ENCODE measurements at places on chromosomes 12 and 14. TPM values are rescaled to one million over a fixed set of nuclear protein-coding genes. Genes with fewer than 3 reads are reported as not detected.

ANP32D gene
- polyA plus RNA-seq: not detected

DEPDC4 gene
- 2.4 TPM for polyA plus RNA-seq

SLCO1B3 gene
- not detected for polyA plus RNA-seq

LARP4 gene
- 33.2 TPM for polyA plus RNA-seq

OTX2 gene
- polyA plus RNA-seq: not detected

FAM181A gene
- not detected for polyA plus RNA-seq

FAM186B gene
- polyA plus RNA-seq: 0.13 TPM

SYT10 gene
- polyA plus RNA-seq: not detected

REP15 gene
- 0.59 TPM for polyA plus RNA-seq

ADAMTS20 gene
- polyA plus RNA-seq: not detected

RASAL1 gene
- 0.06 TPM for polyA plus RNA-seq

LRRC43 gene
- polyA plus RNA-seq: 0.33 TPM

ANKRD33 gene
- not detected for polyA plus RNA-seq

RFLNA gene
- 1.1 TPM for polyA plus RNA-seq

GARIN6 gene
- not detected for polyA plus RNA-seq

RTN1 gene
- polyA plus RNA-seq: 0.06 TPM

KCNA5 gene
- not detected for polyA plus RNA-seq

PTPRB gene
- polyA plus RNA-seq: 0.65 TPM

TMEM63C gene
- polyA plus RNA-seq: 1.5 TPM

OR8S1 gene
- not detected for polyA plus RNA-seq

VWF gene
- 0.01 TPM for polyA plus RNA-seq

NUMB gene
- 122 TPM for polyA plus RNA-seq

KCNH3 gene
- polyA plus RNA-seq: 0.21 TPM

TMEM30B gene
- 5.6 TPM for polyA plus RNA-seq

GDF11 gene
- polyA plus RNA-seq: 2.5 TPM

DNAL1 gene
- 8.4 TPM for polyA plus RNA-seq

SLC7A7 gene
- 0.33 TPM for polyA plus RNA-seq

PLEK2 gene
- 127 TPM for polyA plus RNA-seq

XPOT gene
- 93.8 TPM for polyA plus RNA-seq

CHGA gene
- polyA plus RNA-seq: 0.08 TPM

CD163L1 gene
- 0.30 TPM for polyA plus RNA-seq

ABHD12B gene
- polyA plus RNA-seq: 0.03 TPM

IL23A gene
- polyA plus RNA-seq: 1.6 TPM

DDX47 gene
- polyA plus RNA-seq: 92.6 TPM

NINJ2 gene
- 0.94 TPM for polyA plus RNA-seq

DNAAF2 gene
- polyA plus RNA-seq: 6.9 TPM

PDZRN4 gene
- polyA plus RNA-seq: not detected

RILPL2 gene
- 3.2 TPM for polyA plus RNA-seq

SERPINA5 gene
- polyA plus RNA-seq: not detected

DGKA gene
- polyA plus RNA-seq: 174 TPM

LMO3 gene
- not detected for polyA plus RNA-seq

SVOP gene
- not detected for polyA plus RNA-seq

PCBP2 gene
- 179 TPM for polyA plus RNA-seq

KLRC4 gene
- not detected for polyA plus RNA-seq

SLC10A1 gene
- not detected for polyA plus RNA-seq

SERPINA10 gene
- polyA plus RNA-seq: not detected

CATSPERB gene
- polyA plus RNA-seq: 1.1 TPM

FOXA1 gene
- 0.85 TPM for polyA plus RNA-seq

BICDL1 gene
- polyA plus RNA-seq: 8.0 TPM

ATF1 gene
- polyA plus RNA-seq: 44.1 TPM

LTB4R gene
- 14.6 TPM for polyA plus RNA-seq
